A549 treated with DMSO at 1 μM for 4 hours (cell line): ENCODE measurements at places on chromosomes 7 and 10. TPM values are rescaled to one million over a fixed set of nuclear protein-coding genes. Genes with fewer than 3 reads are reported as not detected.

PRKCQ gene
- 4.2 to 4.9 TPM (median 4.5 TPM) in 5 replicates for total RNA-seq

SEMA3D gene
- 0.03 to 0.05 TPM (median 0.03 TPM) in 3 of 5 replicates, not detected in the others for total RNA-seq

SPDYE2B gene
- 0.05 TPM in 1 of 5 replicates, not detected in the others for total RNA-seq

SLC26A5 gene
- total RNA-seq = not detected in 5 replicates

ANKRD22 gene
- total RNA-seq = 0.41 to 0.63 TPM (median 0.48 TPM) in 5 replicates
